ENCODE measurements at places on chromosomes 2 and 18. TPM values are rescaled to one million over a fixed set of nuclear protein-coding genes. Genes with fewer than 3 reads are reported as not detected.

DSC3 gene
- polyA plus RNA-seq: not detected

REG3A gene
- polyA plus RNA-seq: not detected

DIS3L2 gene
- polyA plus RNA-seq: 21.7 TPM

SRD5A2 gene
- polyA plus RNA-seq: not detected

ACKR3 gene
- 1.4 TPM for polyA plus RNA-seq

NXPH2 gene
- polyA plus RNA-seq: not detected

BBS5 gene
- polyA plus RNA-seq: 0.24 TPM

MLPH gene
- polyA plus RNA-seq: not detected

LYG2 gene
- polyA plus RNA-seq: not detected

SPC25 gene
- polyA plus RNA-seq: not detected

GATA6 gene
- polyA plus RNA-seq: not detected

SLC38A11 gene
- 0.60 TPM for polyA plus RNA-seq

NLRC4 gene
- 1.6 TPM for polyA plus RNA-seq

VRK2 gene
- 32.9 TPM for polyA plus RNA-seq

Measured in IgD-negative memory B cell (primary cell).